ENCODE measurements at places on chromosomes 3 and 15.
A peak's percentile ranks its signal among the peaks of the same experiment; 100 is the strongest.

DNA sequence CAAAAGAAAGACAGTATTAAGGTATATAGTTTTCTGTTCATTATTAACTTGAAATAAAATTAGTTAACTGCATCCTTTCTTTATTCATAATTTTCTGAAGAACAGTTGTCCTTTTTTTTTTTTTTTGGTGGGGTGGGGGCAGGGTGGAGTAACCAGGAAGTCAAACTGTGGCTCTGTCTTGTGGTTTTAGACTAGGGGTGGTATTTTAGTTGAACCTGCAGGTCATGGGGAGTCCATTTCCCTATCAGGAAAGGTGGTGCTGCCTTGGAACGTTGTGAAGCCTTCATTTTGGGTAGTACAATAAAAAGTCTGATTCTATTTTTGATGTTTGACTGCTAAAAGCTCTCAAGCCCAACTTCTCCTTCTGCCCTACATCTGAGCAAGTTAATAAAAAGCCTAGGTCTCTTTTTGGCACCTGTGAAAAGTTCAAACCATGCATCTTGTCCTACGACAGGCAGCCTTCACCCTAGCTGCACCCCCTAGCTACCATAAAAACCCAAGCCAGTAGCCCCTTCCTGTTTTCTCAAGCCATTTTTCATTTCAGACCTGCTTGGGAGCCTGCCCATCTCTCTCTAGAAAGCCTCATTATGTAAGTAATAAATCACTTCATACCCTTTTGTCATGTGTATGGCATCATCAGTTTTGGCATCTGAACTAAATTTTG lies 31.2 kb upstream of the RIOX2 start:
- no peak for DNase-seq

DNA sequence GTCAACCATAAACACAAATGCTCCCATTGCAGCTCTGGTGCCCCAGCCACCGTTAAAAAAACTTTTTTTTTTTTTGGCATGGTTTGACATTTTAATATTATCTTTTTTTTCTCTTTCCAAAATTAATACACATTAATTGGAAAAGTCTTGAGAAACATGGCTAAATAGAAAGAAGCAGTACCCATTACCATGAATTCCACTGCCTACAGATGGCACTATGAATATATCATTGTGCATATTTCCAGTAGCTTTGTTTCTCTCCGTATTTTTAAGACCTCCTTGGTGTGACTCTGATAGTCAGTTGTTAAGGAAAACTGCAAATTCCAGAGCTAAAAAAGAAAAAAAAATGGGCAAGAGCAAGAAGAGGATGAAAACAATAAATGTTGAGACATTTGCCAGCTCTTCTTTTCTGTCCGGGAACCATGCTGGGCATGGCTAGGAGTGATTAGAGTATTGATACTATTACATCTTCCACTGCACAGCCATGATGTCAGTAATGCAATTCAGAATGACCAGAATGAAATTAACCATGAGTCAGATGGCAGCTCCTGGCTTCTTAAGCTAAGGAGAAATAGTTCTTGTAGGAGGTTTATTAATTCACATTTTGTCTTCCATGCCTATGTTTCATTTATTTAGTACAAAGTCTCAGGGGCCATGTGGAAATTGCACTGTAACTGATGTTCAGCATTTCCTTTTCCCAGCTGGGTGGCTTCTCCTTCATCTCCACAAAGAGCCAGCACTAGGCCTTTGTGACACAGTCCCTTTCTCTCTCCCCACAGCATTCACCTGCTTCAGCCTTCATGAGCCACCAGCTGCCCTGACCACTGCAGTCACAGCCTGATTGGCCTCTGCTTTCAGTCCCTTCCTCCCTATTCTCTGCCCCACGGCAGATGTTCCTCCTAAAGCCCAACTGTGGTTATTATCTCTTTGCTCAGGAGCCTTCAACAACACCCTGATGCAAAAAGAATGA lies 31.8 kb downstream of the SLC7A14 start:
- DNase-seq = no peak

- no peak for DNase-seq
Measured at GRCh38 chr15:77402740-77403379, 17.0 kb downstream of the PEAK1 start.

DNA sequence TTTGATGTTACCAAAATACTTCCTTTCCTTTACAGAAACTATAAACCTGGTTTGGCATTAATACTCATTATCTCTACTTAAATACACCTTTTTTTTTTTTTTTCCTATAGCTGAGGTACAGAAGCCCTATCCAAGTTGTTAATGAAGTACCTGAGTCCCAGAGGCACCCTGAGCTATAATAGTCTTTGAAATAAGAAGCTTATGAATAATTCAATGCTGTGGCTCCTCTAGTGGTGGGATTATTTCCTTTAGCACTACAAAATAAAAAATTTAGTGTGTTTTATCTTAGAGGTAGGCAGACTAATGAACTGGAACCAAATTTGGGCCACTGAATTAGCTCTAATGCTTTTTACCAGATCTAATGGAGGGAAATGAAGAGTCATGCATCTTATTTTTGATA lies 611.9 kb downstream of the EDEM1 start:
- DNase-seq = no peak

- peak; percentile 32 for DNase-seq
Measured at GRCh38 chr3:9912294-9912935, 4.5 kb upstream of the IL17RC start.

- DNase-seq = no peak
Measured at GRCh38 chr15:80580106-80580505, 115.0 kb upstream of the ABHD17C start.

- DNase-seq = no peak
Measured at GRCh38 chr3:123663977-123664376, 79.1 kb upstream of the HACD2 start.

DNA sequence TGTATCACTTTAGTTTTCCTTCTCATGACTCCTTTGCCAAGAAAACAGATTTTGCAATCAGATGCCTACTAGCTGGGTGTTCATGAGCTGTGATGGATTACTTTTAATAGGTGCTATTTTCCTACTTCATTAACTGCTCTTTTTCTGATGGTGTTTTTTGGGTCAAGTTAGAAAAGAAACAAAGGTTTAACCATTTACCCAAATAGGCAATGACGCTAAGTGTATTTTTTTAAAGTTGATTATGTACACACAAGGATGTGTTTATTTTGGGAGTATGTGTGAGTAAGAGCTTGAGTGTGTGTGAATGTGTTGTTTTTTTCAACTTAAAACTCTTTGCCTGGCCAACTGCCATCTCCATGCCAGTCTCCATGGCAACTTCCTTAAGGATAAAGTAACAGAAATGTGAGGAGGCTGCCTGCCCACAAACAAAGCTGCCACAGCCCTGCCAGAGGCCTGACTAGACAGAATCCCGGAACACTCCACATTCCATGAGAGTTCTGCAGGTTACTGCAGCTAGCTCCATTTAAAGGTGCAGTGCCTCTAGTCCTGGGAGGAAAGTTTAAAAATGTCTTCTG lies 215.6 kb upstream of the RBMS3 start:
- peak; percentile 15 for DNase-seq

- no peak for DNase-seq
Measured at GRCh38 chr3:126887686-126888085, 95.2 kb upstream of the PLXNA1 start.

DNA sequence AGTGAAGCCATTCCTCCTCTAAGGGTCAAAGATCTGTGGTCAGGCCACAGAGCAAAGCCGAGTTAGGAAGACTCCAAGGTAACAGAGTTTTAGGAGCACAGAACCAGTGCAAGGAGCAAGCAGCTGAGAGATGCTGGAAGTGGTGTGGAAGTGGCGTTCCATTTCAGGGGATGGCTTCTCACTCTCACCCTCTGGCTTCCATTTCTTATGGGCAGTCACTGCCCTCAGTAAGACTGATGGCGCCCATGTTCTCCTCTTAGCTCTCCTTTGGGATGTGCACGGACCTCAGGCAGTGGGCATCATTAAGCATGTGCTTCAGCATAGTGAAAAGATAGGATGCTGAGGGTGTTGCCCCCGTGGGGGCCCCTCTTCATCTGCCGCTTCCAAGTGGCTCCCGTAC lies 90.3 kb downstream of the ASB7 start:
- no peak for DNase-seq

- DNase-seq = no peak
Measured at GRCh38 chr15:51266656-51267050, 71.7 kb downstream of the CYP19A1 start.

DNA sequence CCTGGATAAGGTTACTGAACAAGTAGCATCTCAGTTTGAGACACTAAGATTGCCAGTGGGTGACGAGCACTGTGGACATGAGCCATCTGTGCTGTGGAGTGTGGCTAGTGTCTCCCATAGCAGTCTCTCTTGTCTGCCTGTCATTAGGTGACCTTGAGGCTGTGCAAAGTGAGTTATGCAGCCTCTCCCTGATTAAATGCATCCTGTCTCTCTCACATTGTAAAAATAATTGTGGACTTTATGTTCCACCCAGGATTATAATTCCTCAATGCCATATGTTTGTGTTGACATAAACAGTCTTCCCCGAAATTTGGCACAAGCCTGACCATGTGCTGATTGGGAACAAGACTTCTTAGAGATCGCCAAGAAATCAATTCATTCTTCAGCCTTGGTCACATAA lies 168.9 kb downstream of the MYRIP start:
- DNase-seq = no peak

- no peak for DNase-seq
Measured at GRCh38 chr3:79253704-79254103, 514.1 kb downstream of the ROBO1 start.

DNA sequence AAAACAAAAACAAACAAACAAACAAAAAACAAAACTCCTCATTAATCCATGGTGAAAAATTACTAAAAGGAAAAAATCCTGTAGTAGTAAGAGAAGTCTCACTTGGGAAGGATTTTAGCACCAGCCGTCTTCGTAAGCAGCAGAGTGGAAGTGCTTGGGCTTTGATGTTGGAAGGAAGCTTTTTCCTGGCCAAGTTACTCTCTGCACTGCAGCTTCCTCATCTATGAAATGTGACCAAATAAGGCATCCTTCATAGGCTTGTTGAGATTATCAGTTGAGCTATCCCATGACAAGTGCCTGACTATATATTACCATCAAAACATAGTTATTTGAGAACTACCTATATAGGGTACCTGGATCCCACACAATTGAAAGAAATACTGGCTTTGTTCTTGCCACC lies 436.4 kb upstream of the ONECUT1 start:
- DNase-seq = no peak

DNA sequence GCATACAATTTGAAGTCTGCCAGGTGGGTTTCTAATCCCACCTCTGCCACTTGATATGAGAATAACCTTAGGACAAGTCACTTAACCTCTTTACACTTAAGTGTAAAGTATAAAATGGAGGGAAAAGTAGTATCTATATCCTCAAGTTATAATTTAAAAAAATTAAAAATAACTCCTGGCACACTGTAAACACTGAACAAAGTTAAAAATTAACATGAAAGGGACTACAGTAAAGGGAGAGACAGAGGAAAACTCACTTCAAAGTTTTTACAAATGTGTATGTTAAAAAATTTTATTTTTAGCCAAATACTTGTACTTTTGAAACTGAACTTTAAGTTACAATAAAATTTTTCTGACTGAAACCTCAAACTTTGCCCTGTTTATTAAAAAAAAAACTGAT lies 49.6 kb downstream of the PLOD2 start:
- DNase-seq = no peak

- no peak for DNase-seq
Measured at GRCh38 chr3:41751597-41751996, 210.3 kb downstream of the ULK4 start.

GRCh38 chr15:68158046-68158628 lies 47.0 kb downstream of the CALML4 start:
- DNase-seq = peak; percentile 24

DNA sequence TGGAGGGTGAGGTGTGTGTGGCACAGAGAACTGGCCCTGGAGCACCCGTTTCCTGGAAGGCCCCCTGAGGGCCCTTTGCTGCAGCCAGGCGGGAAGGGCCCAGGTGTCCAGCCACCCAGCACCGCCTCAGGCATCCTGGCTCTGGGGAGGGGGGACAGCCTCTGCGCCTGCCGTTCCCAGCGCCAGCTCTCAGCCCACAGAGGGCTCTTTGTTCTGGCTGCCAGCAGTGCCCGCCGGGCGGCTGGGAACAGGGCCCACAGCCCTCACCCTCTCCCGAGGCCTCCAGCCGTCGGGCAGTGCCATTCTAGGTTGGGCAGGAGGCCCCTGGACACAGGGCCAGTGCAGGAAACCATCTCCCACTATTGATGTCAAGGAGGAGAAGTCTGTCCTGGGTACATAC lies 8.3 kb downstream of the SLC38A3 start:
- no peak for DNase-seq

DNA sequence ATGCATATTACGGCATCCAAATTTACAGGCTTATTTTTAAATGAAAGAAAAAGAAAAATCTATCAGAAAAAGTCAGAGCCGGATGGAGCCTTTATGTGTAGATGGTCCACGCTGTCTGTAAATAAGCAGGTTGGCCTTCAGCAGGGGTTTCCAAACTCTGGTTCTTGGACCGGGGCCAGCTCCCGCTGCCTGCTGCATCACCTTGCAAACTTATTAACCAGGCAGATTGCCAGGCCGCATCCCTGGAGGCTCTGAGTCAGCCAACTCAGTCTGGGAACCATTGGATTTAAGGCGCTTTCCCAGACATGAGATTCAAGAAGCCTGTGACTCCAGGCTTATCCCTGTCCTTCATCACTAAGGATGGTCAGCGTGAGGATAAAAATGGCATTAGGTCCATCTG lies 212.4 kb downstream of the OPA1 start:
- DNase-seq = peak; percentile 91

DNA sequence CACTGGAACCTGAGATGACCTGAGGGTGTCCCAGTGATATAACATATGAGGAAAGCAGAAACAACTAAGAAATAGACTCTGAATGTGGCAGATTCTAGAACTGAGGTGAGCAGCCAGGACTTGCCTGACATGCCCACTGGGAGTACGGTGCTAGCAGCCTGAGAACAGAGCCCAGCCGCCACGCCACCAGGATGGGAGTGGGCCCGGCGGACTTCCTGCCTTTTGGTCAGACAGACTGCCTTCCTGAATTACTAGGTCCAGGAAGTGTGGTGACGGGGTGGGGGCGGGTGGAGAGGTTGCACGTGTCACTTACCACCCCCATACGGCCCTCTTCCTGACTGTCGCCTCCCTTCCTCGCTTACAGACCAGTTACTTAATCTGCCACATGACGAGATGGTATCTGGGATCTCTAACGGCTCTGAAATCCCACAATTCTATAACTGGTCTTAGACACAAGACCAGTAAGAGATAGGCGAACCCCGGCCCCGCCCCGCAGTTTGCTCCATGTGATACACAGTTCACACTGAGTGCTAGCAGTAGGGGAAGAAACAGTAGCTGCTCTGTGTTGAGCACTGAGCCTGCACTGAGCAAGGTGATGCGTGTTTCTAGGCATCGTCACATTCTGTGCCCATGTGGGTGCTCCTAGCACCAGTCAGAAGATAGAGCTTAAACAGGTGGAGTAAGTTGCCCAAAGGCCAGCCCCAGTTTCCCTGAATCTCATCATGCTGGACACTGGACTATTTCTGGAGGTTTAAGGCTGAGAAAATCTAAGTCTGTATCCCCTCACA lies 95.7 kb downstream of the CPN2 start:
- peak; percentile 79 for DNase-seq

- DNase-seq = no peak
Measured at GRCh38 chr15:93899817-93900216, 331.5 kb upstream of the MCTP2 start.

GRCh38 chr3:137990427-137990826 lies 19.5 kb upstream of the CLDN18 start:
- no peak for DNase-seq

- DNase-seq = no peak
Measured at GRCh38 chr15:70036585-70037291, 61.0 kb downstream of the TLE3 start.

Measured in adrenal gland (tissue), 19 donors.